Fibroblast of villous mesenchyme (primary cell): ENCODE measurements at places on chromosomes 12 and 14. TPM values are rescaled to one million over a fixed set of nuclear protein-coding genes. Genes with fewer than 3 reads are reported as not detected.

The KRT75 gene
- total RNA-seq: not detected in 2 replicates

DNA sequence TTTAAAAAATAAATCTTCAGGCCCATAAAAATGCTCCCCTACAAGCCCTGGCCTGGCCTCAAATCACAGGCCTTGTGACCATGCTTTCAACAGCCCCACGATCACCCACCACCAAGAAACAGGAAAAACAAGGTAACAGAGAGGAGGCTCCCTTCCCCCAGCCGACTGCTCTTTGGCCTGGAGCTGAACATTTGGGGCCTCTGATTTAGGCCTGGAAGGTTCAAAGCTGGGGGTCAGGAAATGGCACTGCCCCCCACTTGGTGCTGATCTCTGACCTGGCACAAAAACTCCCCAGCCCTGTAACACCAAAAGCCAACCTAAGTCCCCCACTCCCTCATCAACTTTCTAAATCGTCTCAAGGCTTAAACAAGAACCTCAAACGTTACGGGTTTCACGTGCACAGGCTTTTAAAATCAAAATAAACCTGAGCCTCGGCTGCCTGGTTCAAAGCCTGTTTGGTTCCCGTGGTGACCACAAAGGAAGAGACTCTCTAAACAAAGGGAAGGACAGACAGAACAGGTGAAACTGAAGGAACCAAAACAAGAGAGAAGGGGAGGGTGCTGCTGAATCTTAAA lies 9.0 kb downstream of the ACTN1 start:
- DNase-seq: no peak

The ZNF140 gene
- 19.3 and 25.0 TPM in 2 replicates for total RNA-seq

GRCh38 chr12:52023182-52023975 lies 16.6 kb downstream of the TAMALIN start:
- DNase-seq: peak; percentile 69

- peak; percentile 89 for DNase-seq
Observed at GRCh38 chr12:77122236-77122635, 56.9 kb upstream of the E2F7 start.
